ENCODE measurements at places on chromosomes 4 and X. TPM values are rescaled to one million over a fixed set of nuclear protein-coding genes. Genes with fewer than 3 reads are reported as not detected.

The CXCR3 gene
- total RNA-seq, result not detected

The HS6ST2 gene
- total RNA-seq, result 12.9 TPM

GRCh38 chr4:122329876-122330565 is 48.8 kb upstream of the ADAD1 start:
- peaks cover 11% of the 10 kb centered on the region for H3K36me3 ChIP-seq
- H3K27me3 ChIP-seq, result no peaks in the 10 kb centered on the region
- H3K27ac ChIP-seq, result peak overlapping the region; percentile 64
- peak; percentile 73 for DNase-seq

GRCh38 chr4:127622921-127623796 is 9.6 kb upstream of the INTU start:
- peaks cover 4% of the 10 kb centered on the region for H3K4me1 ChIP-seq
- DNase-seq, result peak; percentile 25
- peak overlapping the region; percentile 95 for H3K4me3 ChIP-seq
- peak overlapping the region; percentile 60 for H3K27ac ChIP-seq
- H3K36me3 ChIP-seq, result no peaks in the 10 kb centered on the region
- no peaks in the 10 kb centered on the region for H3K27me3 ChIP-seq

DNA sequence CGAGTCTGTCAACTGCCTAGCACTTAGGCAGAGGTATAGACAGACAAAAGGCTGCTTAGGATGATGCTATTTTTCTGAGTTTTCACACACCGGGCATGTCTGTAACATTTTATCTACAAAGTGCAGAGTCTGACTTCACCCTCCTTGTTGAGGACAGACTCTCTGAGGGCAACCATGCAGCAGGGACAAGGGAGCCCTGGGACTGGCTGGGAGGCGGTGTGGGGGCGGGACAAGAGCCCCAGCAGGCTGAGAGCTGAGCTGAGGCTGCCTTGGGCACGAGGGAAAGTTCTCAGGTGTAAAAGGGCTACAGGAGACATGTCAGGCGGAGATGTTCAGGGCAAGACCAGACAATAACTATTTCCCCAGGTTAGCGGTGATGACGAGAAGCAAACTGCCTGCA is 81.6 kb downstream of the GATB start:
- no peaks in the 10 kb centered on the region for H3K27me3 ChIP-seq
- H3K27ac ChIP-seq, result no peak overlapping the region
- H3K4me3 ChIP-seq, result no peak overlapping the region
- DNase-seq, result no peak
- H3K36me3 ChIP-seq, result no peaks in the 10 kb centered on the region
- H3K4me1 ChIP-seq, result peaks cover 14% of the 10 kb centered on the region

GRCh38 chr4:170589597-170590191 is 499.9 kb upstream of the AADAT start:
- H3K27ac ChIP-seq, result no peak overlapping the region
- no peaks in the 10 kb centered on the region for H3K27me3 ChIP-seq
- DNase-seq, result peak; percentile 1
- H3K4me3 ChIP-seq, result no peak overlapping the region
- H3K36me3 ChIP-seq, result no peaks in the 10 kb centered on the region
- no peaks in the 10 kb centered on the region for H3K4me1 ChIP-seq

DNA sequence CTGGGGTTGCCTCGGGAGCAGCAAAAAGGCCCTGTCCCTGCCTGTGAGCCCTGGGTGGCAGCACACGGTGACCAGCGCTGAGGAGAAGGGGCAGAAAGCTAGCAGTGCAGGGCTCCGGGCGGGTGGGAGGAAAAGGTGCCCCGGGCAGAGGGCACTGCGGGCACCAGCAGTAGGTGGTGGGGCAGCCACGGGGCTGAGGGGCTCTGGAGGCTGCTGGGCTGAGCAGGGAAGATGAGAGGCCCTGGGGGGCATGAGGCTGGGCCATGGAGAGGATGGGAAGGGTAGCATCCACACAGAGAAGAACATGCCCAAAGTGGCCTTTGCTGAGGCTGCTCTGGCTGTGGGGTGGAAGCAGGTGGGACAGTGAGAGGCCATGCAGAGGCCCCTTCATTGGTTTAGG is 67.5 kb upstream of the NKX1-1 start:
- no peak overlapping the region for H3K27ac ChIP-seq
- no peak for DNase-seq
- H3K4me1 ChIP-seq, result no peaks in the 10 kb centered on the region
- H3K36me3 ChIP-seq, result no peaks in the 10 kb centered on the region
- H3K27me3 ChIP-seq, result peaks cover 7% of the 10 kb centered on the region

GRCh38 chr4:13992975-13993520 is 365.5 kb upstream of the BOD1L1 start:
- H3K4me1 ChIP-seq, result peaks cover 23% of the 10 kb centered on the region
- H3K27me3 ChIP-seq, result no peaks in the 10 kb centered on the region
- no peaks in the 10 kb centered on the region for H3K36me3 ChIP-seq
- no peak for DNase-seq

The NAT8L gene
- 1.2 TPM for total RNA-seq

The ADH1A gene
- not detected for total RNA-seq

The GPRASP1 gene
- 2.7 TPM for total RNA-seq

GRCh38 chr4:17636341-17636695 is 21.9 kb downstream of the MED28 start:
- H3K4me3 ChIP-seq, result no peak overlapping the region
- H3K27ac ChIP-seq, result no peak overlapping the region
- no peaks in the 10 kb centered on the region for H3K4me1 ChIP-seq
- H3K27me3 ChIP-seq, result no peaks in the 10 kb centered on the region
- peaks cover 22% of the 10 kb centered on the region for H3K36me3 ChIP-seq

DNA sequence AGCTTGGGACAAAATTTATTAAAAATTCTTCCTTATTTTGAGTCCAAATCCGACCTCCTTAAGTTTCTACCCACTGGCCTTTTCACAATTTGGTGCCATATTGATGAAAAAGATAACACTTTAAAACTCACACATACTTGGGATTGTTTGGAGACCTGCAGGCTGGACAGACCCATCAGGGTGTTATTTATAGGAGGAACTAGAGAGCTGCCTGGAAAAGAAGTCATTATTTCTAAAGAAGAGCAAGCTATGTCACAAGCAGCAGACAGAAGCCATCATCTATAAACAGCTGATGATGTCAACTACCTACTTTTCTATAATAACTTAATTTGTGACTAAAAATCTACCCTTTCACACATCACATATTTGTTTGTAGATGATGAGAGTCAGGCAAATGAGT is 56.2 kb downstream of the COX18 start:
- no peak overlapping the region for H3K27ac ChIP-seq
- H3K27me3 ChIP-seq, result no peaks in the 10 kb centered on the region
- H3K36me3 ChIP-seq, result no peaks in the 10 kb centered on the region
- no peak overlapping the region for H3K4me3 ChIP-seq
- no peak for DNase-seq

The ZNF674 gene
- total RNA-seq, result 4.6 TPM

- H3K4me1 ChIP-seq, result peaks cover 11% of the 10 kb centered on the region
- H3K36me3 ChIP-seq, result peaks cover 89% of the 10 kb centered on the region
- H3K27ac ChIP-seq, result no peak overlapping the region
These were observed 165.1 kb downstream of the AFAP1 start for GRCh38 chr4:7774301-7775294.

GRCh38 chr4:76386566-76387305 is 34.2 kb downstream of the CCDC158 start:
- H3K4me1 ChIP-seq, result no peaks in the 10 kb centered on the region
- H3K4me3 ChIP-seq, result no peak overlapping the region
- H3K27me3 ChIP-seq, result no peaks in the 10 kb centered on the region
- DNase-seq, result no peak
- no peak overlapping the region for H3K27ac ChIP-seq

- H3K4me3 ChIP-seq, result no peak overlapping the region
- no peak for DNase-seq
- no peaks in the 10 kb centered on the region for H3K4me1 ChIP-seq
- H3K36me3 ChIP-seq, result no peaks in the 10 kb centered on the region
These were observed 28.6 kb downstream of the FAM241A start for GRCh38 chr4:112173593-112174558.

The PNMA5 gene
- total RNA-seq, result not detected

The KIAA1210 gene
- not detected for total RNA-seq

DNA sequence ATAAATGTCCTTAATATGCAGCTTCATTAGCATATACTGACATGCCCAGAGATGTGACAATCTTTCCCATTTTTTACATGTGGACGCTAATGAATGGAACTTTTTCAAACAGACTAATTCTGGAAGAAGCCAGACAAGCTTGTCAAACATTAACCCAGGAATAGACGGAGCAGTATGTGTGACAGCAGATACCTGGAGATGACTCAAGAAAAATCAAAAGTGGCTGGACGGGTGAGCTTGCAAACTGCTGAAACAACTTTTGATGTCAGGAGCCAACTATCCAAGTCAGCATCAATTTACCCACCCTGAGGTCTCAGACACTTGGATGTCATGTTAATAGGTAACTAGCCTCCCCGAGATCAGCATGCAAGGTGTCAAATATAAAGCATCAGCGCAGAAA is 183.0 kb downstream of the PACRGL start:
- H3K27ac ChIP-seq, result no peak overlapping the region
- no peak overlapping the region for H3K4me3 ChIP-seq
- H3K36me3 ChIP-seq, result no peaks in the 10 kb centered on the region

GRCh38 chr4:5979981-5980380 is 38.2 kb downstream of the C4orf50 start:
- H3K27me3 ChIP-seq, result peaks cover 2% of the 10 kb centered on the region
- no peak overlapping the region for H3K27ac ChIP-seq
- H3K4me3 ChIP-seq, result no peak overlapping the region
- no peaks in the 10 kb centered on the region for H3K4me1 ChIP-seq
- DNase-seq, result no peak
- no peaks in the 10 kb centered on the region for H3K36me3 ChIP-seq

The COL4A6 gene
- 8.1 TPM for total RNA-seq

DNA sequence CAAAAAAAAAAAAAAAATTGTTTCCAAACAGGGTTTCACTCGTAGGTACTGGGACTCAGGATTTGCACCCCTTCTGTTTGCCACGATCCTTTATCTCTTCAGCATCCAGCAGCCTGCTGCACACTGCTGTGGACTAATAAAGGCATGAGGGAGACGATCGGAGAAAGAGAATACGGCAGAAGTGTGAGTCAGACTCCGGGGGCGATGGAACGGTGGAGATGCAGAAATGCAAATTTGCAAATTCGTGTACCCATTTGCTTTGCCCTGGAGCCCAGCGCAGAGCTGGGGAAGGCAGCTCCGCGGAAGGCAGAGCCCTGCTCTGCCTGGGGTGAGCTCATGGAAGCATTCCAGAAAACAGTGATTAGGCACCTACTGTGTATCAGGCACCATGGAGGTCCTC is 270.3 kb downstream of the ASMT start:
- H3K4me3 ChIP-seq, result no peak overlapping the region
- no peak for DNase-seq
- no peak overlapping the region for H3K27ac ChIP-seq
- H3K27me3 ChIP-seq, result no peaks in the 10 kb centered on the region

GRCh38 chr4:28799696-28800095 is 1920.5 kb upstream of the PCDH7 start:
- H3K27me3 ChIP-seq, result no peaks in the 10 kb centered on the region
- no peak overlapping the region for H3K27ac ChIP-seq
- H3K36me3 ChIP-seq, result no peaks in the 10 kb centered on the region
- no peak overlapping the region for H3K4me3 ChIP-seq
- H3K4me1 ChIP-seq, result no peaks in the 10 kb centered on the region
- DNase-seq, result peak; percentile 4

The LPAR4 gene
- total RNA-seq, result 7.0 TPM

The CENPVL2 gene
- total RNA-seq, result 0.25 TPM

The ENPP6 gene
- total RNA-seq, result not detected

The PDZD4 gene
- 9.9 TPM for total RNA-seq

DNA sequence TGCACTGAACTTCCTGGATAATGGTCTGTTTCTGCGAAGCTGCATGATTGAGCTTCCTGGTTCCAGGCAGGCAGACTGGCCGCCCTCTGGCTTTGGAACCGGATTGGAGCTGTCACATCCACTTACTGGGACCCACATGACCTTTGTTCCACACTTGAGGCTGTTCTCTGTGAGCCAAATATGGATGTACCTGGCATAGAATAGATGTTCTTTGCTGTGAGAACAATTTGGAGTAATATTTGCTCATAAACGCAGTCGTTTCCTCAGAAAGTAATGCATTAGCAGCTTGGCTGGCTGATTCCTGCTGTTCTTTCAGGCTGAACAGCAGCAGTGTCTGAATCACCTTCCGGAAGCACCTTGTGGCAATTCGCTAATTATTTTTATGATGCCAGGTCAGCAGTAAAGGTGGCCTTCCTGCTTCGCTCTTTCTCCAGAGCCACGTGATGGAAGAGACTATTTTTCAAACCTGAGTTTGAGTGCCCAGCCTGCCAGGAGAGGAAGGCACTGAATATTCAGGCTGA is 78.1 kb upstream of the BOD1L1 start:
- H3K4me3 ChIP-seq, result no peak overlapping the region
- peaks cover 4% of the 10 kb centered on the region for H3K4me1 ChIP-seq
- no peaks in the 10 kb centered on the region for H3K27me3 ChIP-seq
- no peaks in the 10 kb centered on the region for H3K36me3 ChIP-seq
- H3K27ac ChIP-seq, result no peak overlapping the region
- no peak for DNase-seq

The GUCY1B1 gene
- 2.5 TPM for total RNA-seq

The FGG gene
- not detected for total RNA-seq

The TXK gene
- total RNA-seq, result not detected
